ENCODE measurements at places on chromosomes 16 and 17.

DNA sequence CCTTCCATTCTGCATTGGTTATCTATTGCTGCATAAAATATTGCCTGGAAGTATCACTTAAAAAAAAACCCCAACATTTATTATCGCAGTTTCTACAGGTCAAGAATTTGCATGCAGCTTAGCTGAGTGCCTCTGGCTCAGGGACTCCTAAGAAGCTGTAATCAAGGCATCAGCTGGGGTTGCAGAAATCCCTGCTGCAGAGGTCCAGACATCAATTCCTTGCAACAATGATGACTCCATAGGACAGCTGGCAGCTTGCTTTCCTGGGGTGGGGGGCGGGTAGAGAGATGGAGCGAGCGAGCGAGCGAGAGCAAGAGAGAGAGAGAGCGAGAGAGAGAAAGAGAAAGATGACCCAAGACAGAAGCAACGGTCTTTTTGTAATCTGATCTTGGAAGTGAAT, 308.1 kb downstream of the HAPSTR1 start:
- no peak for DNase-seq

DNA sequence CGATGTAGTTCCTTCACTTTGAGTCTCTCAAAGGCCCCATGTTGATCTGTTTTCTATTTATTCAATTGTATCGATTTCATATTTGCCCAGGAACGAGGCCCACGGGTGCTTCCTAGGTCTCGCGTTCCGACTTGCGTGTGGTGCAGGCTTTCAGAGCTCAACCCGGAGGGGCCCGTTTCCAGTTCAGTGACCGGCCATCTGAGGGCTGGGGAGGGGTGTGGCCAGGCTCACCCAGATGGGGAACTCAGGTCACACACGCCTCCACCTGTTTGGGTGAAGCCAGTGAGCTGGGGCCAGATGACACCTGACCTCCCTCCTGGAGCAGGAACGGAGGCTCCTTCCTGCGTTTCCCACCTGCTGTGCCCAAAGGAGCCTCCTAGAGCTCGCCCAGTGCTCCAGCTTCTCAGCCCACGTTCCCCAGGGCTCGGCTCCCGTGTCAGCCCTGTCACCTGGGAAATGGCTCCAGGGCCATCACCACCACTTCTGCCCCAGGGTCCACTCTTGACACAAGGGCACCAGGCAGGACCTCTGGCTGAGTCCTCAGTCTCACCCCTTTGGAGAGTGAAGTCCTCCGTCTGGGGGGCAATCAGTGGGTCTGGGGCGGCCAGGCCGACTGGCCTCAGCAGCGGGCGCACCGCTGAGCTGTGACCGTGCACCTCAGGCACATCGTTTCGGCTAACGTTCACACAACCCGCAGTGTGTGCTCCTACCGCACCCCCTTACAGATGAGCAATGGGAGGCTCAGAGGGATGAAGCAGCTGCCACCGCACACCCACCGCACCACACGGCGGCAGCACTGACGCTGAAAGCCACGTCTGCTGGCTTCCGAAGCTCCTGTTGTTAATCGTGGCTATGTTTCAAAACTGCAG, 18.0 kb downstream of the FOXF1 start:
- DNase-seq = no peak

DNA sequence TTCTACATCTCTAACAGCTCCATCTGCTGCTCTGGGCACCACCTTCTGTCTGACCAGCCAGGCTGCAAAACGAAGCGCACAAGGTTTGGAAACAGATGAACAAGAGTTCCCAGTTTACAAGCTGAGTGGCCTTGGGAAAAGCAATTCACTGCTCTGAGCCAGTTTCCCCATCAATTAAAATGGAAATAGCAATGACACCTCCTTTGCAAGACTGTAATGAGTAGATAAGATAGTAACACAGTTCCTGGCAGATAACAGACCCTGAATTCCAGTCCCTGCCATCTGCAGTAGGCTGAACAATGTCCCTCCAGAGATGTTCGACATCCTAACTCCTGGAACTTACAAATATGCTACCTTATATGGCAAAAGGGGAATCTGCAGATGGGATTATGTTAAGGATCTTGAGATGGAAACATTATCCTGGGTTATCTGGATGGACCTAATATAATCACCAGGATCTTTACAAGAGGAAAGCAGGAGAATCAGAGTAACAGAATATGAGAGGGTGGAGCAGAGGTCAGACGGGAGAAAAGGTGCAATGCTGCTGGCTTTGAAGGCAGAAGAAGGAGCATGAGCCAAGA, 27.9 kb downstream of the CPPED1 start:
- no peak for DNase-seq

DNA sequence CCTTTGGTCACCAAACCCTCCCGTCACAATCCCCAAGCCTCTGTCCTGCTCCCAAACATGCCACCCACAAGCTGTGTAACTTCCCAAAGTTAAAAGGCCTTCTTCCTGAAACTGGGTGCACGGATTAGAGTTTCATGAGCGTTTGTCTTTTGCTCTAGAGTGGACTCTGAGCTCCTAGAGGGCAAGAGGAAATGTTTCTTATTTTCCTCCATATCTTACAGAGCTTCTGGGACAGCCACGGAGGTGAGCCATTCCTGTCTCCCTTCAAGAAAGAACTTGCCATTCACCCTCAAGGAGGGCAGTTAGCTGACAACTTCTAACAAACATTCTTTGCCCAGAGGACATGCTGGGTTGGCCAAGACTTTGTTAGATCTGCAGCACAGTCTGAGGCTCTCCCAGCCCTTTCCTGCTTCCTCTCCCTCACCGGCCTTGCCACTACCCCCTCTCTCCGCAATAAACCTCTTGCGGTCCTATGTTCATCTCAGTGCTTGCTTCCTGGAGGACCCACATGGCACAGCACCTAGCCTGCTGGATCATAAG, 2.6 kb upstream of the MYCBPAP start:
- no peak for DNase-seq

GRCh38 chr17:33509331-33509730, 216.2 kb upstream of the ASIC2 start:
- no peak for DNase-seq

GRCh38 chr17:17859909-17860765, 23.4 kb upstream of the SREBF1 start:
- peak; percentile 46 for DNase-seq

- DNase-seq = no peak
These were observed 6.2 kb downstream of the TIMP2 start for GRCh38 chr17:78918979-78919378.

DNA sequence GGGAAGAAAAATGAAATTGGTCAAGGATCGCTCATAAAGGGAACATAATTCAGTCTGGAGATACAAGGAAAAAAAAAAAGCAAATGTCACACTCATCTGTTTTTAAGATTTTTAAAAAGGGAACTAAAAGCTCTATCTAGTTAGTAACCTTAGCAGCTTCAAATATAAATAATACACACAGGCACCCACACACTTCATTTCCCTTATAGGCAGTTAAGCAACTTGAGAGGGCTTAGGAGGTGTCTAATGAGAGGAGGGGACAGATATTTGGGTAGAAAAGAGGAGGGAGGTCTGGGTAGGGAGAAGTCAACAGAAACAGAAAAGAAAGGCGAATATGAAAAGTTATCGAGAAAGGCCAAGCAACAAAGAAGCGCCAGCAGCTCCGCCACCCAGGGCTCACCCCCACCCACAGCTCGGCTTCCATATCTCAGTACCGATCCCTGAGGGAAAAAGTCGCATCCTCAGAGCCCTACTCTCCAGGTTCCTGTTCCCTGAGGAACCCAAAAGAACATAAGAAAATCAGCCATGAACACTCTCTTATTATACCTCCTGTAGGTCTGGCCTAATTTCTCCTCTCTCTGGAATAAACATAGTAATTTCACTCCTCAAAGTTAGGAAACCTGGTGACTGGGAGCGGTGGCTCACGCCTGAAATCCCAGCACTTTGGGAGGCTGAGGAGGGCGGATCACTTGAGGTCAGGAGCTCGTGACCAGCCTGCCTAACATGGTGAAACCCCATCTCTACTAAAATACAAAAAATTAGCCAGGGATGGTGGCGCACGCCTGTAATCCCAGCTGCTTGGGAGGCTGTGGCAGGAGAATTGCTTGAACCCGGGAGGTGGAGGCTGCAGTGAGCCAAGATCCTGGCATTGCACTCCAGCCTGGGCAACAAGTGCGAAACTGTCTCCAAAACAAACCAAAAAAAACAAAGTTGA, 69.6 kb upstream of the RCVRN start:
- DNase-seq = no peak

GRCh38 chr16:30925995-30926811, 2.8 kb downstream of the FBXL19 start:
- DNase-seq = no peak

DNA sequence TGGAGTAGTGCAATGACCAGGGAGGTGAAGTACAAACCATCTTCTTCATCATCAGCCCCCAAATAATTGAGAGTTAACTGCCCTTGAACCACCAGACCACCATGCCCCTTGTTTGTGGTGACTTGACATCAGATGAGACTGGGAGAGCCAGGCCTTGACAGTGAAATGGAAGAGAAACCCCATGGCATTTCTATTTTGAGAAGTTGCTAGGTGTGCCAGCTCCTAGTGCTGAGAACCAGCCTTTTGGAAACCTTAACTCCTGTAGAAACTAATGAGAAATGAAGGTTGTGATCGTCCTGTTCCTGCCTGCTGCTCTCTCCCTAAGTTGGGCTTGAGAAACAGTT, 2.8 kb downstream of the TMEM94 start:
- DNase-seq = no peak

DNA sequence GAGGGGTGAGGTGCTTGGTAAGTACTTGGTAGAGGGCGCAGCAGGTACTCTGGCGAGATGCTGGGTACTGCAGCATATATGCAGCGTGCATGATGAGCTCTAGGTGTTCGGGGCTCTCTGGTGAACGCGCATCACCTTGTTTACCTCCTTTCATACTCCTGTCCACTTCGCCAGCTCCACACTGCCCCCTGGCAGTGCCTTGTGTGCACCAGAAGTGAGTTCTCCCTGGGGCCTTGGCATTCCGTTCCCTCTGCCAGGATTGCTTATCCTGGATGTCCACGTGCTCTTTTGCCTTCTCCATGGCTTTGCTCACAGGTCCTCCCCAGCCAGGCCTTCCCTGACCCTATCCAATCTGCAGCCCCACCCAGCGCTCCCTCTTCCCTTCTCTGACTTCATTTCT, 154.2 kb downstream of the MRM1 start:
- DNase-seq = peak; percentile 22

GRCh38 chr17:68612923-68613292, 11.7 kb upstream of the FAM20A start:
- no peak for DNase-seq

DNA sequence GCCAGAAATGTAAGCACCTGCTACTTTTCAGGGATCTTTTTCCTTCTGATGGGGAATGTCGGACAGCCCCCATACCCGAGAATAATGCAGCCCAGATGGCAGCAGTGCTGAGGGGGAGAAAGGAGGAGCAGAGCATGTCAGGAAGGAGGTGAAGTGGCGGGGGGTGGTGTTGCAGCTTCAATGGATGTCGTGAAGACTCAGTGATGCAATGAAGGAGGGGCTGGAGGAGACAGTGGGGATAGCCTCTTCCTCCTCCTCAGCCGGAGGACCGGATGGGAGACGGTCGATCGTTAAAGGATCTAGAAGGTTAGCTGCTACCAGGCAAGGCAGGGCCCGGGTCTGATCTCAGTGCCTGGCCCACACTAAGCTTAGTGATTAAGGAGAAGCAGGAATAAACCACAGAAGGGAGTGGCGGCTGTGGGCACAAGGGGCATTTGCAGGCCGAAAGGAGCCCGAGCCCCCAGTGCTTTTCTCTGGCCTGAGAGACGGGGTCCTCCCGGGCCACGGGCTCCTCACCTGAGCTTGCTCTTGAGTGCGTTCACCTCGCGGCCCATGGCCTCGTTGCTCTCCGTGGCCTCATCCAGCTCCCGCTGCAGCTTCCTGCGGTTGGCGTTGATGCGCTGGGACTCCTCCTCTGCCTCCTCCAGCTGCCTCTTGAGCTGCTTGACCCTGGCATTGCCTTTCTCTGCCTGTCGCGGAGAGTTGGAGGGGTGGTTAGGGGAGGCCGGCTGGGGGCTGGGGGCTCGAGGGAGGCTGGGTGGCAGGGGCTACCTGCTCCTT, 64.5 kb downstream of the NDE1 start:
- no peak for DNase-seq

DNA sequence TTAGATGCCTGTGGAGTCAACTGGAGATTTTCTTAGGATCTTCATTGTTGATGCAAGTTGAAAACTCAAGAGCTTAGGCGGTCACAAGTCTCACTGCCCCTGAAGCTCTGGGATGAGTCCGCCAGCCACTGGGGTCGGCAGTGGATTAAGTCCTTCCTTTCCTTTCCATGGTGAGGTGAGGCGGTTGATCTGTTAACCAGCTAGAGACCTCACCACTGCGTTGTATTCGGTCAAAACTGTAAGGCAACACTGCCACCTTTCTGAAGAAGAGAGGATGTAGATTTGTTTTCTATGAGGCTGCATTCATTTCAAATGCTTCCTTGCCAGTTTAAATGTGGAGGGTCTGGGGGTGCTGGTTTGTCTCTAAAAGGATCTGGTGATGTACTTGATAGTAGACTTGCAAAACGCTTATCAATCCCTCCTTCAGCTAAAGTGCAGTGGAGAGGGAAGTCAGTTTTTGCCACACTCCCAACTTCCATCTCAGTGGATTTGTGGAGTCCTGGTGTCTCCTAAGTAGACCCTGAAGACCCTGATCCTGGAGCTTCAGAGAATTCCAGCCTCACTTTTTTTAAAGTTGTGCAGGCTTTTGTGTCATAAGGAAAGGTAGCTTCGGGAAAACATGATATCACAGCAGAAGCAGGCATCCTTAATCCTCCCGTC, 1.7 kb downstream of the MYOCD start:
- no peak for DNase-seq

DNA sequence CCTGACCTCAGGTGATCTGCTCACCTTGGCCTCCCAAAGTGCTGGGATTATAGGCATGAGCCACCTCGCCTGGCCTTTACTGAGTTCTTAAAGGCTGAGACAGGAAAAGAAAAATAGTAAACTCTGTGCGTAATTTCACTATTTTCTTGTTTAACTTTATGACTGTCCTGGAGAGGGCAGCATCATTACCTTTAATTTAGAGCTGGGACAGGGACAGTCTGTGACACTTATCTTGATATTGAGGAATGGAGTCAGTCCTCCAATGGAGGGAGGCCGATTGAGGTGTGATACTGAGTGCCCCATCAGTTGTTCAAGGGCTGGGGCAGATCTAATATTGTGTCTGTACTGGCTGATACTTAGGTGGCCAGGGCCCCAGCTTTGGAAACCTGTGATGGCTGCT, 21.5 kb upstream of the SPN start:
- DNase-seq = no peak

DNA sequence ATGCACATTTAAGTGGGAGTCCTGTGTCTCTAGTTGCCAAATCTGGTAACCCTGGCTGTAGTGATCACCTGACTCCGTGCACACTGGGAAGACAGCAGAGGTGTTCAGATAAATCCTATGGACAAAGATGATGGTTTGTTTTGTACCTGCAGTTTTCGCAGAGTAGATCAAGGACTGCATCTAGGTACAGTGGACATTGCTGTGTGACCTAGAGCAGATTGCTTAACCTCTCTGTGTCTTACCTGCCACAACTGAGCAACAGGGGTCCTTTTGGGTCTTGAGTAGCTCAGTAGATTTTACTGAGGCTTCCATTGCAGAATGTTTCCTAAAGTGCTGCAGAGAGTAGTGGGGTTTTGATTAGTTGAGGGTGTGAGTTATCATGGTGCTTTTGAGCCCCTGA, 160.8 kb downstream of the SHISA9 start:
- no peak for DNase-seq
